ENCODE measurements at places on chromosomes 4 and X.
A peak's percentile ranks its signal among the peaks of the same experiment; 100 is the strongest.

GRCh38 chrX:8607326-8607725, 124.6 kb downstream of the ANOS1 start:
- no peak for DNase-seq

GRCh38 chr4:33512397-33512796, 2731.9 kb downstream of the ARAP2 start:
- no peak for DNase-seq

- DNase-seq: no peak
Measured at GRCh38 chrX:38108364-38108763, 102.0 kb downstream of the SYTL5 start.

DNA sequence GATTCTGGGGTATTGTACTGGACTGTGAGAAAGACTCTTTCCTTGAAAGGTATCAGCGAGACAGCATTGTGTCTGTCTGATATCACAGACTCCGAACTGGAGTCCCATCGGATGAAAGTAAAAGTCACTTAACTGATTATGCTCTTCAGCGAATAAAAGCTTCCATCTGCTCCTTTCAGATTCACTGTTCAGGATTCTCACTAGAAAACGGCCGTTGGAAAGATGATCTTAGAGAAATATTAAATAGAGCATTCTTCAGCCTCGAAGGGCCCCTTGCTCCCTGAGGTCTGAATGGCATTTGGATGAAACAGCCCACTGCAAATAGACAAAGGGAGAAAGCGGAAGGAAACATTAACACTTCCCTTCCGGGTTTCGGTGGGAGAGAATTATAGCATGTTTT, 416.2 kb upstream of the PRKX start:
- no peak for DNase-seq

DNA sequence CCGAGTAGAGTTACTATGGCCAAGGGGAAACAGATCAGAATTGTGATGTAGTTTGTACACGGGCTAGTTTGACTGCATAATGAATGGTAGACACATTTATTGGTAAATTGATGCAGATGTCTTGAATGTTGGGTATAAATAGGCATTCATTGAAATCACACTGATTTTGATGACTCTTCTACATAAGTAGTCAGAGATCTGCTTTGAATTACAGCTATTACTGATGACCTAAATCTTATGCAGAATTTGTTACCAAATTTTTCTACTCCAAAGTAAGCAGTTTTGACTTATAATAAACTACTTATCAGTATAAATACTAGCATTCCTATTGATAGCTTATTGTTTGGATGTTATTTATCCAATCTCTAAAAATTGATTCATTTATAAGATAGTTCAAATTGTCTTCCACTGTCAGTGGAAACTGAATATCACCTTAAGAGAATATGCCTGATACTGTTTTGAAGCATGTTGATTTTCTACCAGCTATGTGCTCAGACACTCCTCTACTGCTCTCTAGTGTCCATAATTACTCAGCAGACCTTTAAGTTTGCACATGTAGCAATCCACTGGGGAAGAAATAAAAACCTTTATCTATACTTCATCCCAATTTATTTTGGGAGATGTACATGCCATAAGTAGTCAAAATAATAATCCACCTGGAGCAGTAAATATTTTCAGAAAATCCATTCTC, 120.3 kb downstream of the RASL11B start:
- DNase-seq: peak; percentile 77

GRCh38 chr4:41015016-41015675, 199.2 kb downstream of the APBB2 start:
- DNase-seq: no peak

- no peak for DNase-seq
Measured at GRCh38 chrX:73922856-73923455, 360.0 kb downstream of the CHIC1 start.

GRCh38 chr4:48943387-48943786, 36.8 kb upstream of the OCIAD2 start:
- no peak for DNase-seq

- DNase-seq: peak; percentile 19
Measured at GRCh38 chrX:103276581-103277002, at the start of gene TCEAL5. Gene TCEAL5 (minus strand): TSS chrX:103276750. CDS start chrX:103274563, 2,187 bp downstream.

- no peak for DNase-seq
Measured at GRCh38 chr4:183801457-183802165, 103.5 kb upstream of the STOX2 start.

GRCh38 chrX:114774691-114775090, 190.8 kb downstream of the HTR2C start:
- no peak for DNase-seq

GRCh38 chr4:183920512-183920911, 15.4 kb downstream of the STOX2 start:
- no peak for DNase-seq

DNA sequence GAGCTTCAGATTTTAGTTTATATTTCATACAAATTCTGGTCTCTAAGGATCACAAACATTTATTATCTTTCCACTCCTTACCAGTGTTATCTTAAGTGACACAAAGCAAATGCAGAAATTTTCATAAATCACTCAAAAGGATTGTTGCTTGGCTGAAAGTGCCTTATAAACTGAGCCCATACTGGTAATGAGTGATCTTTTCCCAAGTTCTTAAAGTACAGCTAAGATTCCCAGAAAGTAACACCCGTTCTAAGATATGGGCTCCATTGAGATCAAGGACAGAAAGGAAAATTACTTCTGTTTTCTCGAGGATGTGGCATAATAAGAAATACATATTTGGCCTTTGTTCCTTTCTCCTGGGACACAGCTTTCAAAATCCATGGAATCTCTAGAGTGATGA, 313.7 kb downstream of the ARHGAP24 start:
- DNase-seq: no peak

DNA sequence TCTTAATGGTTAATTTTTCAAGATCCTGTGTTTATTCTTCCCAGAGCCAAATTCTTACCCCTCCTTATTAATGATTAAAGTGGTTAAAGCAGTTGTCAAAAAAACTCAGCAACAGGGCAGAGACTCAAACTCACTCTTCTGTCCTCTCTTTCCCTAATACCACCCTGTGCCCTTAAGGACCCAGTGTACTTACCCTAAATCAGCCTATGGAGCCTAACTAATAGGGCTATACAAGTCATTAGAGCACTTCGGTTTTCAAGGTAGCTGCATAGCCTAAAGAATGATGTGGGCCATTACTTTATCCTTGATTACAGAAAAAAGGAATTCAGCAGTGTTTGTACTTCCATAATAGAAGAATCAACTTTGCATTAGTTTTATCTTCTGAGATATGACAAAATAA, 216.3 kb downstream of the KCTD8 start:
- no peak for DNase-seq

DNA sequence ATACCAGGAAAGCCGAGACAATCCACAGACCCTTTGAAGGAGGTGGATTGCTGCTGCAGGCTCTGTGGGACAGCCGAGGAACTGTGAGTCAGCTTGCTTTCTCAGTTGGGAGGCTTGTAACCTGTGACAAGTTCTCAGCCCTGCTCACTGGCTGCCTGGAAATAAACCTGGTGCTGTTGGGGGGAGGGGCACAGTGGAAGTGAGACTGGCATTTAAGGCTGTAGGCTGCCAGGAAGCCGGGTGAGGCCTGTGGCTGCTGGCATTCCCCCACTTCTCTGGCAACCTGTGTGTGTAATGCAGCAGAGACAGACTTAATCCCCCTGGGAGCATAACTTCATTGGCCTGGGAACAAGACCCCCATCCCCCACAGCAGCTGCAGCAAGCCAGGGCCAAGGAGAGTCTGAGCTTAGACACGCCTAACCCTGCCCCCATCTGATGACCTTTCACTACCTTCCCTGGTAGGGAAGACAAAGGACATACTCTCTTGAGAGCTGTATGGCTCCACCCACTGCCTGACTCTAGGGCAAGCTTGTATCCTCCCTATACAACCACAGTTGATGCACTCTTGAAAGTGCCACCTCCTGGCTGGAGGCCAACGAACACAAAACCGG, 64.1 kb downstream of the ALPK1 start:
- DNase-seq: no peak

DNA sequence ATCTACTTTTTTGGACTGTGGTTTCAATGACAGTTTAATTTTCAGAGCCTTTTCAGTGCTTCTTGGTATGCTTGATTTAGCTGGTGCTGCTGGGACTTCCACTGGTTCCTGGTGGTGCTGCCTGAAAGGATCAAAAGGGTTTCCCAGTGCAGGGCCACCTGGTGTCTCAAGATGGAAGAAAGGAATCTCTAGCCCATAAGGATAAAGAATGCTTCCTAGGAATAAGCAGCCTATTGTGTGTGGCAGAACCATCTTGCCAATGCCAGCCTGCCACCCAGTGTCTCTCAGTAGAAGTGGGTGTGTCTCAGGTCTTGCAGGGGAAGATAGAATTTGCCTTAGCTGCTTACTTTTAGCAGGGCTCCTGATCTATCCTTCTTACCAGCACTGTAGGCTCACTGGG, 15.0 kb upstream of the RAI2 start:
- DNase-seq: no peak

All from NCI-H1694 treated with DMSO at 0.1 percent for 48 hours (cell line).